AG04449 (cell line): ENCODE measurements at places on chromosomes 2 and 18.

DNA sequence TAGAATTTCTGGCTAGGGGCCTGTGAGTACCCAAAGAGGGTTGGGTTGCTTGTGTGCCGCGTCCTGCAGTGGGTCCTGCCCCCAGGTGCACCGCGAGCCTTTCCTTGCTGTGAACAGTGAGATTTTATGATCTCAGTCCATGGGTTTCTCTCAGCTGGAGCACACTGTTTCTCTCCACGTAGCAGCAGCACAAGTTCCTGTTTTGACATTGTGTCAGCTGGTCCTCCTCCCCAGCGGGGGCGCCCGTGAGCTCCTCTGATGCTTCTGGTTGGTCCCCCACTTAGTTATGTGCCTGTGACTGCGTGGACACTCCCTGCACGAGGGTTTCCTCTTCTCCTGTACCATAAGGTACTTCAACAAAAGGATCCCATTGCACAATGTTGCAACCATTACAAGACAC is 29.8 kb downstream of the TSHZ1 start:
- no peak for DNase-seq

- no peak for DNase-seq
Observed at GRCh38 chr2:221377597-221377996, 194.5 kb downstream of the EPHA4 start.

GRCh38 chr2:209525331-209525730 is 101.5 kb downstream of the MAP2 start:
- DNase-seq: no peak

DNA sequence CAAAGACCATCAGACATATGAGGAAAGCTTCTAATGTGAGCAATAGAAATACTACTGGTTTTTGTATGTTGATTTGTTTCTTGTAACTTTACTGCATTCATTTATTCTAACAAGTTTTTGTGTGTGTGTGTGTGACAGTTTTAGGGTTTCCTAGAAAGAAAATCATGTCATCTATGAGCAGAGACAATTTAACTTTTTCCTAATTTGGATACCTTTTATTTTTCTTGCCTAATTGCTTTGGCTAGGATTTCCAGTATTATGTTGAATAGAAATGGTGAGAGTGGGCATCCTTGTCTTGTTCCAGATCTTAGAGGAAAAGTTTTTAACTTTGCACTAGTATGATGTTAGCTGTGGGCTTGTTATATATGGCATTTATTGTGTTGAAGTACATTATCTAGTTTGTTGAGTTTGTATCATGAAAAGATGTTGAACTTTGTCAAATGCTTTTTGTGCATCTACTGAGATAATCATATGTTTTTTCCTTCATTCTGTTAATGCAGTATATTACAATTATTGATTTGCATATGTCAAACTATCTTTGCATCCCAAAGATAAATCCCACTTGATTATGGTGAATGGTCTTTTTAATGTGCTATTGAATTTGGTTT is 117.3 kb upstream of the CDC42EP3 start:
- no peak for DNase-seq

GRCh38 chr2:181407171-181407570 is 50.0 kb upstream of the ITGA4 start:
- no peak for DNase-seq

DNA sequence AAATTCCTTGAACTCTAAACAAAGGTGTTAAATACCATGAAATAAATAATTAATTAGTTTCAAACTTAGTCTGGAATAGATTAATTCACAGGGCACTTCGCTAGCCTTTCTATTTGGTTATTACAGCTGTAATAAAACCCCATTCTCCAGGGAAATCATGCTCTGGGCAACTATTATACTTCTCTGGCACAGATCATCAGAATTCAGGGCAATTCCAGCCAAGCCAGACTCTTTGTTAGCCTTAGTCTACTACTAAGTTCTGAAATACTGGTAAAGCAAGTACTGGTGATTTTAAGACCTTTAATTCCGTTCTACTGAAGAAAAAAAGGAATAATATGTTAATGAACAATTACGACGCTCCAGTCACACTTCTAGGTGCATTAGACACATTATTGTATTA is 123.4 kb upstream of the PDE1A start:
- no peak for DNase-seq

- DNase-seq: no peak
Observed at GRCh38 chr2:213221957-213222356, 62.3 kb upstream of the SPAG16 start.

DNA sequence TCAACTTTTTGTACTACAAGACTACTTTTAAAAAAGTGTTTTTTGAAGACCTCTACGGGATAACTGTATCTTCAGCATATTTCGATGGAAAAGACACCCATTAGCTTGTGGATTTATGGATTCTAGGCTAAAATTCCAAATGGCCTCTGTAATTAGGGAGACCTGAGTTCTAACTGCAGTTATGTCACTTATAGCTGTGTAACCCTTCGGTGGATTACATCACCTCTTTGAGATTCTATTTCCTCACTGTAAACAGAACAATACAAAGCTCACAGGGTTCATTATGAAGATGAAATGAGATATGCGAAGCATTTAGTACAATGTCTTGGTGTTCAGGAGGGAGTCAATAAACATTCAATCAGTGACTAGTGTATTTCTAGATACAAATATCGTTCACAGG is 24.2 kb downstream of the LMAN2L start:
- no peak for DNase-seq
